Activated T-cell treated with anti-CD3 and anti-CD28 coated beads, Interleukin-2, amount 50 U/mL, for 4 hours (primary cell): ENCODE measurements at places on chromosomes 3 and 15. TPM values are rescaled to one million over a fixed set of nuclear protein-coding genes. Genes with fewer than 3 reads are reported as not detected.

The CISH gene
- 229 TPM for total RNA-seq

The CIAO2A gene
- 37.5 TPM for total RNA-seq

- no peak for DNase-seq
Observed at GRCh38 chr3:78476076-78476475, 1291.7 kb downstream of the ROBO1 start.

DNA sequence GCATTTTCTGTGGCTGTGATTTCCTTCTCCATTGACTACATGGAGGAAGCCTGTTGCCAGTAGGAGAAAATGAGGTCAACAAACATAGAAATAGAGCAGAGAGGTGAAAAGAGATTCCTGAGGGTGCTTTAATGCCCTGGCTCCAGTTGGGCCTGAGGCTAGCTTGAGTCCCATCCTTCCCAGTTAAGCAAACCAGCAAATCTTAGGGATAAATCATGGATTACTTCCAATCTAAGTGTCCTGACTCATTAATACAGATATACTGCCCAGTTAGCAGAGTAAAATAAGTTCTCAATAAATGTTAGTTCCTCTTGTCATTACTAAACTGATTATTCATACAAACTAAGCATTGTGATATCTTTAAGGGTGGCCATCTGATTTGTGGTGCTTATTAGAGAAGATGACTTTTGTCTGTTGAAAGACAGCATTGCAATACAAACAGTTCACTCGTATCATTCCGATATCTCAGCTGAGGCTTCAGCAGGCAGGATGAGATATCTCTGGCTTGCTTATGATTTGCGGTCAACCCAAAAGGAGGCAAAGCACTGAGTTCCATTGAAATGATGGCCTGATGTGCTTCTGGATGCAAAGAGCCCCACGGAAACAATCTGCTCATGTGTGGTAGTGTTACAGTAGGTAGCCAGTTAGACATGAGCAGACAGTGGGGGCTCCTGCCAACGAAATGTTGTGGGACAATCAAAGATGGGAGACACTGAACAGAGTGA is 6.6 kb upstream of the STARD5 start:
- DNase-seq = no peak

DNA sequence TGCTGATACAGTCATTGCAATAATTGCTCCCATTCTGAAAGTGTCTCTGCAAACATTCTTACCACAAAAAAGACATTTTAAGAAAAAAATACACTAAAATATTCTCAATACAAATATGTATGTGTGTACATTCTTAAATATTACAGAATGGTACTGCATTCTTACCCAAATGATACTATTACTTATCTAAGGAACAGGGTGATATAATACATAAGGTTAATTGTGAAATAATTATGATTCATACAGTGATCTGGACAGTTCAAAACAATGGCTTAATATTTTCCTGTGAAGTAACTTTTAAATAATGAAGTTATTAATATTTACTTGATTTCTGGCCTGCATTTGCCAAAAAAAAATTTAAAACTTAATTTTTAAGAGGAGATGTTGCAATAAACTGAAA is 694.6 kb downstream of the TUSC7 start:
- no peak for DNase-seq

GRCh38 chr3:46846624-46847542 is 16.4 kb downstream of the MYL3 start:
- no peak for DNase-seq

DNA sequence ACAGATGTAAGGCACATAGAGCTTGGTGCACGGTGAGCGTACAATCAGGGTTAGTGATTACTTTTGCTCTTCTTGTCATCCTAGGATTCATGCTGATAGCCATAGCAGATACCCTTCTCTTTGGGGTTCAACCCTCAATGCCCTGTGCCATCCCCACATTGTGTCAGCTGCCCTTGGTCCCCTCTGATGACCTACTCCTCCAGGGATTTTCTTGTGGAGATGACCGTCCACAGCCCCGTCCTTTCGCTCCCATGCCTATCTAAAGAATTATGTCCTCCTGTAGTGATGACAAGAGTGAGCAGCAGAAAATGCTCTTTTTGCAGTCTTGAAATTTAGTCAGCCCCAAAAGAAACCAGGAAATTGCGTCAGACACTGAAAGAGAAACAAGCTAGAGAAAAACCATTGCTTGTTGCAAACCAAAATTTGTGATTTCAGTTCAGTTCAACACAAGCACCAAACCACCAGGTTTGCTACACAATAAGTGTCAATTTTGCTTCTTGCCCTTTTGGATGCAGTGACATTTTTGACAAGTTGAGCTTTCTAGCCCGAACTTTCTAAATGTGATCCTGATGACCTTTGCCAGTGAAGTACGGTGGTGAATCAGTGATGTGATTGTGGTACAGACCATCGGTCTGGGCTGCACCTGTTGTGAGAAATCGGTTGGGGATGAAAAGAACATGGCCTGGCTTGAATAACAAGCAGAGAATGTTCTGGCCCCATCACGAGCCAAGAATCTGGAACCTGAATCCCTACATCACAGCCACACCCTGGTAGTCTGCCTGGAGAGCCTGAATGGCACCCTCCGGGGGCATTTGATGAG is 41.3 kb downstream of the CMTM7 start:
- DNase-seq = no peak

DNA sequence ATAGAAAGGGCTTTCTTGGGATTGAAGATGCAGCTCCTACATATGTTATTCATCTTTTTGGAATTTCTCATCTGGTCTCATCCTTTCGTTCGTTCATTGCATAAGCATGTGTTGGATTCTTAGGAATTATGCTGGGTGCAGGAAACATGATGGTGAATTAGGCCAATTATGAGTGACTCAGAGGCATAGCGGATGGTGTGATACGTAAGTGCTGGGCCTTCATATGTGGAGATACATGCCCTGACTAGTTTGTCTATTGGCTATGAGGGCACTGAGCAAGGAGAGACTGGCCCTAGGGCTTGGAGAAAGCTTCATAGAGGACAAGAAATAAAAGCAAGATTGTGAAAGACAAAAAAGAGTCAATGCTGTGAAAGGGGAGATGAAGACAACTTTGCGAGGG is 235.1 kb downstream of the MYRIP start:
- DNase-seq = no peak

DNA sequence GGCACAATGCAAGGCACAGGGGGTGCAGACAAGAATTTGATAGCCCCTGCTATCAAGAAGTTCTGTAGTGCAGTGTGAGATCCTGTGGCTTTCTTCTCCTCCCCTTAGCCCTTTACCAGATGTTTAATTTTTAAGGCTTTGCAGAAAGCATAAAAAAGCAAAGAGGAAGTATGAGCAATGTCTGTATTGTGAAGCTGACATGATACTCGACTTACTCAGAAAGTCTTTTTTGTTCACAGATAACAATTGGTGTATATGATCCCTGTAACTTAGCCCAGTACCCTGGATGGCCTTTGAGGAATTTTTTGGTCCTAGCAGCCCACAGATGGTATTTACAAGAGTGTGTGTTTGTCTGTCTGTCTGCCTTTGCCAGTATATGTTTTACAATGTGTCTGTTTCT is 58.9 kb downstream of the ATG7 start:
- DNase-seq = no peak
